ENCODE measurements at places on chromosomes 13 and 19.
A peak's percentile ranks its signal among the peaks of the same experiment; 100 is the strongest.

- peak; percentile 39 for DNase-seq
Observed at GRCh38 chr13:73809561-73809960, 324.6 kb downstream of the KLF12 start.

DNA sequence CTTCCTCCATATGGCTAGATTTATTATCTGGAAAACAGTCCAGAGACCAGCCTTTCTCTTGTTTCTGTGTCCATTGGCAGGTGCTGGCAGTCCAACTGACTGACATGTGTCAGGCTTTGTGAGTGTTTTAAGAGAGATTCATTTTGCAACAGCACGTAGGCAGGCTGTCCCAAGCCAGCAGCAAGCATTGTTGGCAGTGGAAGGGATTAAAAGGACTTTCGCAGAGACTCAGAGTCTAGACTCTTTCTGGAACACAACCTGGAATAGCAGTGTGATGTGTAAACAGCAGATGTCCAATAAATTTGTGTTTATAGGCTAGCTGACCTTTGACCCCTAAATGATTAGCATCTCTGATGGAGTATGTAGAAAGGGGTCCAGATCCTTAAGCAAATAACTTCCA lies 222.2 kb upstream of the SERP2 start:
- no peak for DNase-seq

DNA sequence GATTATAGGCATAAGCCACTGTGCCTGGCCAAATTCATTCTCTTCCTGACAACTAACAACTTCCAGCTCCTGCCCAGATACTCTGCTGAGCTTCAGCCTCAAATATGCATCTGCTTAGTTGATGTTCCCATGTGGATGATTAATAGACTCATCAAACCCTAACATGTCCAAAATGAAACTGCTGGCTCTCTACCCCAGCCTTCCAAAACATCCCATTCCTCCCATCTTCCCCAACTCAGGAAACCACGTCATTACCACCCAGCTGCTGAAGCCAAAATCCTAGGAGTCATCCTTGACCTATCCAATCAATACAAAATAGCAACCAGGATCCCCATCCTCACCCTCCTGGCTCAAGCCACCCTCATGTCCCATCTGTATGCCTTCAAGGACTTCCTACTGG lies 20.9 kb downstream of the POU2F2 start:
- no peak for DNase-seq

GRCh38 chr19:2391118-2391725 lies 31.2 kb downstream of the TMPRSS9 start:
- no peak for DNase-seq

DNA sequence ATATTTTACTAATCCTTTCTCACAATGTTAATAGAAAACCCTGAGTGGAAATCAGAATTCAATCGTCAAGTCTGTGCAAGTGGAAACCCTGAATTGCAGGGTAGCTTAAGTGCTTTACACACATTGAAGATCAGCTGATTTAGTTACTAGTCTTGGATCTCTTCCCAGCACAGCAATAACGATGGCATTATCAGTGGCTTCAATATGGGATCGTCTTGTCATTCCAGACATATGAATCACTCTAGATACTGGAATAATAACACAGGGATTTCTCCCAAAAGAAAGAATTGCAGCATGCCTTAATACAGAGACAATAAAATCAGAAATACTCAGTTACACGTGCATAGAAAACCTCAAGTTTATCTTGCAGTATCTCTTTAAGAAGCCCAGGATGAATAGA lies 12.6 kb upstream of the METTL21C start:
- DNase-seq = peak; percentile 76

DNA sequence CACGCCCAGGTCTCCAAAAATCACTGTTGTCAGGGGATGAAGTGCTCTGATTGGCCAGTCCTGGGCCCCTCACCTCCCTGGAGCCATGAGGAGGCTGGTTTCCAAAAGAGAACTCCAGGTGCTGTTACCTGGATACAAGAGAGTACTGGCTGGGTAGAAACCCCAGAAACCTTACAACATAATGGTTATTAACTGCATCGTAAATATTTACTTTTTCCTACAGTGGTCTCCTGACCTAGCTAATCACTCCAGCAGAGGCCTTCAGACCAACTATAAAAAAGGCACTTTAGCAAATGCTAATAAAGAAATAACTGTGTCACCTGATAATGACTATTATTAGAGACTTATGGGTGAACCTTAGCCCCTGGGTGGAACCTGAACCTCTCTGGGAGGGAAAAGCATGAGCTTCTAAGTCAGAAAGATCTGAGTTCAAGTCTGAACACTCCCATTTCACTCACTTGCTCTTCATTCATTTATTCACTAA lies 1.5 kb upstream of the IGSF23 start:
- no peak for DNase-seq

DNA sequence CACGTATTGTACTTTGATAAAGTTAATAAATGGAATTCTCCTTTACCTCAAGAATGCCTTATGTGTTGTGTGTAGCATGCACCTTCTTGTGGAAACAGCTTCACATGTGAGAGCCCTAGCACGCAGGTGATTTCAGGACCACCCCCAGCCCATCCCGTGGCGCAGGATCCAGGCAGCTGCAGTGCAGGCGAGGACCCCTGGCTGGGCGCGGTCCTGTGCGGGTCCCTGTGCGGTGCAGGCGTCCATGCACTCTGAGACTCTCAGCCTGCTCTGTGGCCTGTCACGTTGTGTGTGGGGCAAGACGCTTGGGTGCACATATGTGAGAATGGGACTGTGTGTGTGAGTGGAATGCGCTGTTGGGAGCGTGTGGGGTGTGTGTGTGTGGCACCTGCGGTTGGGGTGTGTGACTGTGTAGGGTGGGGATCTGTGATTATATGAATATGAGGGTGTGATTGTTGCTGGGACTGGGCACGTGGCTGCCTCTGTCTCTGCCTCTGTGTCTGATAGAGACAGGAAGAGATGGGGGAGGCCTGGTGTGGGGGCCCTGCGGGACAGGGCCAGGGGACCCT lies 30.8 kb downstream of the WTIP start:
- no peak for DNase-seq

DNA sequence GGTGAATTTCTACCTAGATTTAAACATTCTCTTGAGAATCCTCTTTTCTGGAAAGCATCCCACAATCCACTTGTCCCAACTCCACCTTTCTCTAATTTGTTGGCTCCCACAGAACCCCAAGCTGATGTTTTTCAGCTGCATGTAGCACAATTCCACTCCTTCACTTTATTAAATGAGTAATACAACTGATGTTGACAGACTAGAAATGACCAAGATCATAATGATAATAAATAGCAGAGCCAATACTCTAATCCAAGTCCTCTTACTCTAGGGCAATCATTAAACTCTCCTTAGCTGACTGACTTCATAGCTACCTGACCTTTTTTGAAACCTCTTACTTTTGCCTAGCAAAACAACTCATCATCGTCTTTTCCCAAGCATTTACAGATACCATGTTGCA lies 27.9 kb upstream of the STARD13 start:
- DNase-seq = no peak

- DNase-seq = no peak
Observed at GRCh38 chr13:69921156-69921555, 186.5 kb upstream of the ATXN8OS start.

- DNase-seq = no peak
Observed at GRCh38 chr13:30978981-30979956, 46.8 kb downstream of the TEX26 start.

DNA sequence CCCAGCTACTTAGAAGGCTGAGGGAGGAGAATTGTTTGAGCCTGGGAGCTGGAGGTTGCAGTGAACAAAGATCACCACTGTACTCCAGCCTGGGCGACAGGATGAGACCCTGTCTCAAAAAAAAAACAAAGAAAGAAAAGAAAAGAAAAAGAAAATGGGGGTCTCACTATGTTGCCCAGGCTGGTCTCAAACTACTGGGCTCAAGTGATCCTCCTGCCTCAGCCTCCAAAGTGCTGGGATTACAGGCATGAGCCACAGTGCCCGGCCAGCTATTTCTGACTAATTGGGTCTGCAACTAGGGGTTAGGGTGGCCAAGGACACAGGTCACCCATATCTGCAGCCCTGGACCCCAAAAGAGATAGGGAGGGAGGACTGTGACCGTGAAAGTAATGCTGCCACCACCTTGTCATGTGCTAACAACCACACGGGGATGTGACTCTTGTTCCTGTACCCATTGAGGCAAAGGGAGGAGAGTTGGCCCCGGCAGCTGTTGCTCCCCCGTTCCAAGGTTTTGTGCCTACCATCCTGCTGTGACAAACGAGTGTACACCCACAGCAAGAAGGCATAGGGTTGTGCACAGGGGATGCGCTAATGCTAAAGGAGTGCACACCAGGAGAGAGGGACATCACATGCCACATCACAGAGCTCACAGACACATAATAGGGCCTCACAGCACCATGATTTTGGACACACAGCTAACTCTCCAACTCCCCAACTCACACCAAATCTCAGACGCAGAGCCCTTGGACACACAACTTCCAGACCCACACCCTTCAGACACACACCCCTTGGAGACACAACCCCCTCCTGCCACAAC lies 619 bp downstream of the MEF2B start:
- no peak for DNase-seq

- no peak for DNase-seq
Observed at GRCh38 chr13:43041369-43041921, 18.1 kb downstream of the DNAJC15 start.

- no peak for DNase-seq
Observed at GRCh38 chr13:18951412-18951811, 230.2 kb downstream of the TUBA3C start.

DNA sequence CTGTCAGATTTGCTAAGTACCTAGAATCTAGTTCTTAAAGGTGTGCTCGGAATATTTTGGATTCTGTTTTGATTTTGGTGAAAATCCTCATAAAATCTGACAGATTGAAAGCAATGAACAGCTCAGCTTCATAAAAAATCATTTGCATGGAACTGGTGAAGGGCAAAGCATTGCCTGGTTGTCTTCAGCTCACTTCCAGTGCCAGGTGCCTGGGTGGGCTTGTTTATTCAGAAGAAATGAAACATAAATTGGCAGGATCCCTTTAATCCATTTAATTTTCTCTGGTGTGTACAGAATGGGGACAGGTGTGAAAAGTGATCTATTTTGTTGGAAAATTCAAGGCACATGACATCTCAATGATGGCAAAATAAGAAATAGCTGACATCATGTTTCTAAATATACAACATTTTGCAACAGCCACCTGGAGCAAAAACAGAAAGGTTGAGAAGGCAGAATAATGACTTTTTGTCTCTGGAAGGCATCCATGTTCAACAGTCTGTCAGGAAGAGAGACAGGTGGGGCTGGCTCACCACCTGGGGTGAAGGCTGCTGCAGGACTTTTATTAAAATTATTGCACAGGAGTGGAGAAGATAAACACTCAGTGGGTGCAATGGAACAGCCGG lies 52.2 kb downstream of the RFC3 start:
- DNase-seq = no peak

DNA sequence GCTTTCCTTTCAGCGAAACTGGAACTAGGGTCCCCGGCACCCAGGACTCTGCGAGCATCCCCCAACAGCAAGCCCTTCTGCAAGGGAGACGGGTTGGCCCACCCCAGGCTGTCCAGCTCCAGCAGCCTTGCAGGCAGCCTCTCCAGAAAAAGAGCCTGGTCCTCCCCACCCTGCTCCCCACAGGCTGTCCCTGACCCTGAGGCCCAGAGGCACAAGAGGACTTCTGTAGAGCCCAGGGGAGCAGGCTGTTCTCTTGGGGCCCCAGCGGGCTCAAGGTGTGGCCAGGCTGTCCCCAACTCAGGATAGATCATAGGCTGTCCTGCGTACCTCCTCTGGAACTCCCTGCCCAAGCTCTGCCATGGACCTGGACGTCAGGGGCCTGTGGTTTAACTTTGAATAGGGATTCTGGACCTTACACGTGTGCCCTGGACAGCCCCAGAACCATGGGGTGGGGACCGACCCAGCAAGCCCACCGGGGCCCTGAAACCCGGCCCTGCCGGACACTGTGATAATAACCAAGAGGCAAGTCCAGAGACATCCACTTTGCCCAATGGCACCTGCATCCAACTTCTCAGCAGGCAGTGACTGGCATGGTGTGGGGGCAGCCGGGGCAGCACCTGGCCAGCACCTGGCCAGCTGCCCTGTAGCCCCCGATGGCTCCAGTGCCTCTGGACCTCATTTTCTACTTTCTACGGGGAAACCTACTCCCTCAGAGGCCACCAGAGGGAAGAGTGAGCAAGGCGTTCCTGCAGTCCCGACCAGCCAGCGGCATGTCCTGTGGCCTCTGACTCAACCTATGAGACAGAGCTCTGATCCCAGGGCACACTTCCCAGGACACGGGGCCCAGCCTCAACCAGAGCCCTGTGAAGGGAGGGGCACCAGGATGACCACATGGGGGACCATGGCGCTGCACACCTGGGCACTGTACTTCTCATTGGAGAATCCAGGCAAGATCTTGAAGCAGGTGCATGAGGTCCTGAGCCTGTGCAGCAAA lies 50.9 kb upstream of the TPM4 start:
- DNase-seq = peak; percentile 4

DNA sequence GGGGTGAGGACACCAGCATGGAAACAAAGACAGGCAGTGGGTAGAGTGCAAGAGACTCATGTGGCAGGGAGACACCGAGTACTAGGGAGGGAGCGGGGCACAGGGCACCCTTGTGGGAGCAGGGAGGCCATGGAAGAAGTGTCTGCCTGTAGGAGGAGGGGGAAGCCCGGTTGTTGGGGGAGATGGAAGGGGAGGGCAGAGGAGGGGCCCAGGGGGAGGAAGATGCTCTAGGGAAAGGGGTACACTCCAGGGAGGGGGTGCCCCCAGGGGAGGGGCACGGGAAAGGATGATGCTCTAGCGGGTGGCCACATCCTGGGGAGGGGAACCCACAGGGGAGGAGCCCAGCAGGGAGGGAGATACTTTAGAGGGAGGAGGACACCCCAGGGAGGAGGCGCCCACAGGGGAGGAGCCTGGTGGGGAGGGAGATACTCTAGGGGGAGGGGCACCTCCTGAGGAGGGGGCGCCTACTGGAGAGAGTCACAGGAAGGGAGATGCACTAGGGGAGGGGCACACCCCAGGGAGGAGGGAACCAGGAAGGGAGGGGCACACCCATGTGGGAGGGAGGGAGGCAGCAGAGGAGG lies 24.9 kb downstream of the CPAMD8 start:
- no peak for DNase-seq

GRCh38 chr19:556611-557382 lies 12.9 kb downstream of the GZMM start:
- no peak for DNase-seq

GRCh38 chr19:2236064-2236313 lies 140 bp downstream of the PLEKHJ1 start:
- DNase-seq = no peak

- no peak for DNase-seq
Observed at GRCh38 chr19:4009990-4010807, 2.7 kb downstream of the PIAS4 start.

DNA sequence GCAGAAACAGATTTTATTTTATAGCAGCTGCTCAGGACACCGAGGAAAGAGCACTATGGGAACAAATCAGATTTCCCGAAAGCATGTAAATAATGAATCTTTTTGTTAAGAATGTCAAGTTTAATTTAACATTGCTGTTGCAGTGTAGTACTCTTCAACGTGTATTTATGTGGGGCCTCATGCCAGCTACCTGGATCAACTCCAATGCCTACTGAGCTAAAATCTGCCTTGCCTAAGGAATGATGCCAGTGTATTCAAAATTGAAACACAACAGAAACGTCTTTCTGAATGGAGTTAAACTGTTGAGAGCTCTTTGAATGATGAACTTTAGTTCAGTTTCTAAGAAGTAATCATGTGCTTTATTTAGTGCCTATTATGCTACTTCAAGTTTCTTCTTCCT lies 1379.8 kb upstream of the ATXN8OS start:
- DNase-seq = no peak
